Testis (tissue), 5 donors: ENCODE measurements at places on chromosomes 5 and 9.

DNA sequence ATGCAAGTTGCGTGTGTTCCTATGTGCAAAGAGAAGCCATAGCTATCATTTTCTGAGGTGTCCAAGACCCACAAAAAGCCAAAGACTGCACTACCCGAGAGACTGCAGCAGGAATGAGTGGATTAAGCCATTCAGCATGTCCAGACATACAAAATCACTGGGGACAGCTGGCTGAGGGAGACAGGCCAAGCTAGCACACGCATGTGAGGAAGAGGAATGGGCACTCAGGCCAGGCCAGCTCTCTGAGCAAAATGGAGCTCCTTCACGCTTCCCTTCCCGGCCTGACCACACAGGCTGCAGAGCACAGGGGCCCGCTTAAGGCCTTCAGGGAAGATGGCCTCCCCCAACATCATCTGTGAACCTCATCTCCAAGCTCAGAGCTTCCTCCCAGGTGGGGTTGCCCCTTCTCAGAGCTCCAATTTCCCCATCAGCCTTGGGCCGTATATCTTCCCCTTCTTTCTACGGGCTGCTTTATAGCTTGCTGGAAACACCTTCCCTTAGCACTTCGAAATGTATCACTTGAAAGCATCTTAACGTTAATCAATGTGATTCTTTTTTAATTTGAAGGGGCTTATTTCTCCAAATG lies 8.4 kb downstream of the DCANP1 start:
- no peak for DNase-seq

DNA sequence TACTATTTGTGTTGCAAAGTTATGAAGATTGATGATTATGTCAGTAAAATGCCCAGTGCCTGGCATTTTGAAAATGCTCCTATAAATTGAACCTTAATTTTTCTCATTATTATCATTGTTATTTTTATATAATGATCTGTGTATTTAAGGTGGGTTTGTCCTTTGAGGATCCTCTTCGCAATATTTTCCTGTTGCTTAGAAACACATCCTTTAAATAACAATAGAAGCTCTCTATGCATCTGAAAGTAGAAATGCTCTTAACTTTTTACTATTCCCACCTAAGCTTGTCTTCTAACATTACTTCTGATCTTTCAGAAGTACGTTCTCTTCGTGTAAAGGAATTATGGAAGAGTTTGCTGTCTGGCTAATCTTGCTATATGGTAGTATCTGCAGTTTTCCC lies 214.7 kb upstream of the TLX3 start:
- no peak for DNase-seq

DNA sequence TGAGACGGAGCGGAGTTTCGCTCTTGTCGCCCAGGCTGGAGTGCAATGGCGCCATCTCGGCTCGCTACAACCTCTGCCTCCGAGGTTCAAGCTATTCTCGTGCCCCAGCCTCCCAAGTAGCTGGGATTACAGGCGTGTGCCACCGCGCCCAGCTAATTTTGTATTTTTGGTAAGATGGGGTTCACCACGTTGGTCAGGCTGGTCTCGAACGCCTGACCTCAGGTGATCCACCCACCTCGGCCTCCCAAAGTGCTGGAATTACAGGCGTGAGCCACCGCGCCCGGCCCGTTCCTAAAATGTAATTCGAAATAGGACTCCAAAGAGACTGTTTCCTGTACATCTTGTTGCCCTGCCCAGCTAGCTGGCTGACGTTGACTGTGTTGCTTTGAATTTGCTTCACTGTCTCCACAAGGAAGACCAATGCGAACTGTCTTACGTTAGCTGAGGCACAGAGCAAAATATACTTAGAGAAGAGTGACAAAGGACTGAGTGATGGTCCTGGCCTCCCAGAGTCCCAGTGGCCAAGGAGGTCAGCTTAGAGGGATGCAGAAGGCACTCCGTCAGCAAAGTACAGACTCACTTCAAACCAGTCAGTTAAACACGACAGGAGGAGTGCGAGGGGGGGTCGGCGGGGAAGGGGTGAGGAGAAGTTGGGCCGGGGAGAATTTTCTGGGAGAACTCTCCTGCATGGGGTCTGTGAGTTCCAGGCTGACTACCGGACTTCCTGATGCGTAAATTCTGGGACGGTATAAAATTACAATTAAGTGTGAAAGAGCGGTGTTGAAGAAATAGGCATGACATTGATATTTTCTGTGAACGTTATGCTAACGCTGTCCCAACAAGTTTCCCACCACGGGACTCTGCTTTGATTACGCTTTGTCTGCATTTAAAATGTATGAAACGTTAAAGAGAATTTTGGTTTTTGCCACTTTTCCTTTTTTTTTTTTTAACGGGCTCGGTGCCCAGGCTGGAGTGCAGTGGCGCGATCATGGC lies 6.8 kb upstream of the TRIM41 start:
- DNase-seq = no peak

GRCh38 chr5:124580925-124581737 lies 165.3 kb downstream of the ZNF608 start:
- no peak for DNase-seq

GRCh38 chr9:14327036-14327435 lies 13.1 kb upstream of the NFIB start:
- DNase-seq = no peak

GRCh38 chr9:136660971-136661550 lies 1.7 kb upstream of the EGFL7 start:
- DNase-seq = no peak

DNA sequence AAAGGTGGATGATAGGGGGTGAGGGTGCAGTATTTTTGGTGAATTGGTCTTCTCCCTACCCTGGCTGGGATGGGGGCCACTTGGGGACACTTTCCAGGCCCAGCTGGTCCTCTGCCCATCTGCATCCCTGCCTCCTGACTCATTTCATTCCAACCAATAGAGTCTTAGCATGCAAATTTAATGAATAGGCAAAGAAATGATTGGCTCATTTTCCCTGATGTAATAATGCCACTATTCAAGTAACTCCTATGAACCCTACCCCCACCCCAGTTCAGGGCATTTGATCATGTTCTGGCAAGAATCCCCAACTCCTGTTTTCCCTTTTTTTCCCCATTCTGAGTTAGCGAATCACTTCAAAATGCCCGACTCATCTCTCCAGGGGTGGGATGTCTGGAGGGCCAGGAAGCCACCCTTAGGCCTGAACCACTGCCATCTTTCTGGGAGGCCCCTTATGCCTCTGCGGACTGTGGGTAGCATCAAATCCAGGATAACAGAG lies 56.7 kb downstream of the PCDH1 start:
- DNase-seq = no peak

GRCh38 chr5:78763659-78764189 lies 115.2 kb upstream of the LHFPL2 start:
- DNase-seq = no peak

DNA sequence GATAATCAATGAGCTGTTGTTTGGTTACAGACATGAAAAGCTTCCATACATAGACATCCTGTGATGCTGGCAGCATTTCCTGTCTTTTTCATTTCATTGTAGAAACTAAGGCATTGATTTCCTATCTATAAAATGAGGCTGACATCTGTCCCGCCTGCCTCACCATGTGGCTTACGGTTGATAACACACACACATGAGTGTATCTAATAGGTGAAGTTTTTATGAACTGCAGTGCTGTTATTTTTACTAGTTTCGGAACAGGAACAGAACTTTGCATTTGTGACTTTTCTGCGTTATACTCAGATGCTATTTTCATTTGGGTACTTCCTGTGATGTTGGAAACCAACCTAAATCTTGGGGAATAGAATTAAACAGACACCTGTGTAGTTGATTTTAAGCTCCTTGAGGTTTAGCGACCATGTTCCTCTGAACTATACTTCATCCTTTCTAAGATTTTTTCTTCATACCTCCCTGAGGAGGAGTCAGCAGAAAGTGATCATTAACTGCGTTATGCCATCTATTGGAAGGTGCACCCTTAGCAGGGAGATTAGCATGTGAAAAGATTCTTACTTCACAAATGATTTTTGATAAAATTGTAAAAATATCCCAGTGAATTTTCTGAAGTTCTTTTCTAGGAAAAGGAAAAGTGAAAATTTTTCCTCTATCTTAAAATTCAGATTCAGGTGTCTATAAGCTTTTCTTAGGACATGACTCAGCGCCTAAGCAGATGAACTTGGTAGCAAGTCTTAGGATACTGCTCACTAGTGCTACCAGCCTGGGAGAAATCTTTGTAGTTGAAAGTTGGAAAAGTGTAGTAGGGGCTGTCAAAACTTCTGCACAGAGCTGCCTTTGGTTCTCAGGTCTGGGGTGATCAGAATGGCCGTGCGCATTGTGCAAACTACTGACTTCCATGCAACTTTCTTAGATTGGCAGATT lies 134.5 kb downstream of the TRIO start:
- no peak for DNase-seq

- DNase-seq = no peak
Observed at GRCh38 chr5:82480331-82480730, 202.2 kb upstream of the RPS23 start.

GRCh38 chr9:32776201-32776600 lies 7.1 kb upstream of the TMEM215 start:
- no peak for DNase-seq
